SK-MEL-5 (cell line): ENCODE measurements at places on chromosomes 16 and 17. TPM values are rescaled to one million over a fixed set of nuclear protein-coding genes. Genes with fewer than 3 reads are reported as not detected.

DNA sequence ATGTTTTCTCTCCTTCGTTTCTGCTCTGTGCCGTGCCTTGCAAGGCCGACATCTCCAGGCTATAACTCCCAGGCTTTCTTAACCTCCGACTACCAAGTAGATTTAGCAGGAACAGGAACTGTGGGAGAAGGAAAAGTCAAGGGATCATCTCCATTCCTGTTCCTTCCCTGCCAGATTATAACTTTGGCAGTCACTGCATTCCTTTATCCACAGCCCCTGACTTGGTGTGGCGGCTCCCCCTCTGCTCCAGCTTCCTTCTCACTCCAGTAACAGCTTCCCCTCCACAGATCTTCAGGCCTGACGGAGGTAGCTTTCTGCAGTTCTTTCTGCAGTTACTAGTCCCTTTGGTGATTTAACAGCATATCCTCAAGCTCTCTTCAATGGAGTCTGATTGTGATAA, 234.6 kb upstream of the MON1B start:
- no peak for DNase-seq

Gene CLDN7
- not detected in 2 replicates for total RNA-seq

DNA sequence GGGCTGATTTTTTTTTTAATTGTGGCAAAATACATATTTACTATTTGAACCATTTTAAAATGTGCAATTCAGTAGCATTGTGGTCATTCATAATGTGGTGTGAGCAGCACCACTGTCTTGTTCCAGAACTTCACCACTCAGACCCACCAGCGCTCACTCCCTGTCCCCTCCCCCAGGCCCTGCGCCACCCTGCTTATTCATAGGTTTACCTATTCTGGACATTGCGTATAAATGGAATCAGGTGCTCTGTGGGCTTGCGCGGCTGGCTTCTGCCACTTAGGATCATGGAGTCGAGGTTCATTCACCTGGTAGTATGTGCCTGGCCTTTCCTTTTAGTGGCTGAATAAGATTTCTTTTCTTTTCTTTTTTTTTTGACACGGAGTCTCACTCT, 59.4 kb downstream of the NT5M start:
- DNase-seq, result no peak

DNA sequence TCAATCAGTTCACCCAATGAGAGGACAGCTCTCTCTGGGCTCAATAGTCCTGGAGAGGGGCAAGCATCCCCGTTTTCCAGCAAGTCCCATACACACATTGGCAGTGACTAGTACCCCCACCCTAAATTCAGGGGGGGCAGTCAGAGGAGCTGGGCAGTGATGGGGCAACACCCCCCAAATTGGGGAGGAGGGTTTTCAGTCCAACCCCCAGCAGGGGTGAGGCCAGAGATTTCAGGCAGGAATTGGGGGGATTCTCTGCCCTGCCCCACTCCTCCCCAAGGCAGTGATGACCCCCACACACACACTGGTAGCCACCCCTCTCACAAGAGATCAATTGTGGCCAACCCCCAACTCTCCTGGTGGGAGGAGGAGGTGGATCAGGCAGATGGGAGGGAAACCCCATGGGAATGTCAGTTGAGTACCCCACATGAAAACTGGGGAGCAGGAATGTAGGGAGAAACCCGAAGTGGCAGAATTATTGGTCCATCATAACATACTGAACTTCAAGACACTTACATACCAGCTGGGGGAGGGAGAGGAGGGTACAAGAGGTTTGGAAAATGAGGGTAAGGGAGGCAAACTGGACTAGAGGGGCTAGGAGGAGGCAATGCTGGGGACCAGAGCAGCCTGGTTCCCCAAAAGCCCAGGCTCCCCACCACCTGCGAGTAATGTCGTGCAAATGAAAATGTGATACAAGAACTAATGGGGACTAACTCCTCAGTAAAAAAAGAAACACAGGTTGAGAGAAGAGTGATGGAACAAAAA, 3.1 kb downstream of the VAMP2 start:
- no peak for DNase-seq

Gene ST6GALNAC2
- total RNA-seq, result 77.4 and 96.3 TPM in 2 replicates

- DNase-seq, result no peak
Measured at GRCh38 chr16:11602321-11602720, 15.6 kb upstream of the LITAF start.

GRCh38 chr17:74790161-74791058, 14.3 kb upstream of the NAT9 start:
- no peak for DNase-seq

Gene PDE6G
- 0.67 TPM in 1 of 2 replicates, not detected in the other for total RNA-seq

Gene RAB11FIP4
- total RNA-seq, result 48.8 and 50.4 TPM in 2 replicates

DNA sequence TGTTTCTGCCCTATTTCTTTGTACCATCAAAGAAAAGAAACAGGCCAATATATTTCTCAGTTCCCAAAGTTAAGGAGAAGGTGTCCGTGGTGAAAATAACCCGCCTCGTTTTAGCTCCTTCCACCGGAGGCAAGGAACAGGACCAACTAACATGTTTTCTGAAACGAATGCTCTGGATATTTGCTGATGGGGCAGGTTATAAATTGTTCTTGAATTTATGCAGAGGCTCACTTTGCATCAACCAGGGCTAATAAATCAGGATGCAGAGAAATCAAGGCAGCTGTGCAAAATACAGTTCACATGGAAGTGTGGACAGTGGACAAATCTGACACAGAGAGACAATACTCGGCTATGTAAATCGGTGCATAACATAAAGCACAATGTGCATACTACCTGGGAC, 189.8 kb downstream of the GRIN2A start:
- no peak for DNase-seq

Gene CFAP97D1
- 0.05 and 0.19 TPM in 2 replicates for total RNA-seq

DNA sequence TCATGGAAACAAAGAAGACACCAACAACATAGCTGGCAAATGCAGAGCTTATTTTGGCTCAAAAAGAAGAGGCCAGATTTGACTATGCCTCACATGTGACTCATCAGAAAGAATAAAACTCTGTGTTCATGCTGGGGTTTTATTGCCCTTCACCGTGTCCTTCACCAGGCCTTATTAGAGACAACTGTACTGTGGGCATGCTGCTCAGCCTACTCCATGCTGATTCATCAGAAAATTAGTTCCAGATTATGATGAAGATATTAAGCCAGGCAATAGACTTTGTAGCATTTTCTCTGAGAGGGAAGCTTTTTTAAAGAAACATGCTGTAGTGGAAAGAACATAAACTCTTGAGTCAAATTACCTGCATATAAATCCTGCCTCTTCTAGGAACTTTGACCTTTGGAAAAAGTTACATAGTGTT, 89.8 kb downstream of the CYB561 start:
- peak; percentile 84 for DNase-seq

- DNase-seq, result peak; percentile 38
Measured at GRCh38 chr17:63189082-63189481, 223.0 kb downstream of the TANC2 start.

- DNase-seq, result peak; percentile 79
Measured at GRCh38 chr17:50200457-50201275, 765 bp downstream of the COL1A1 start.

DNA sequence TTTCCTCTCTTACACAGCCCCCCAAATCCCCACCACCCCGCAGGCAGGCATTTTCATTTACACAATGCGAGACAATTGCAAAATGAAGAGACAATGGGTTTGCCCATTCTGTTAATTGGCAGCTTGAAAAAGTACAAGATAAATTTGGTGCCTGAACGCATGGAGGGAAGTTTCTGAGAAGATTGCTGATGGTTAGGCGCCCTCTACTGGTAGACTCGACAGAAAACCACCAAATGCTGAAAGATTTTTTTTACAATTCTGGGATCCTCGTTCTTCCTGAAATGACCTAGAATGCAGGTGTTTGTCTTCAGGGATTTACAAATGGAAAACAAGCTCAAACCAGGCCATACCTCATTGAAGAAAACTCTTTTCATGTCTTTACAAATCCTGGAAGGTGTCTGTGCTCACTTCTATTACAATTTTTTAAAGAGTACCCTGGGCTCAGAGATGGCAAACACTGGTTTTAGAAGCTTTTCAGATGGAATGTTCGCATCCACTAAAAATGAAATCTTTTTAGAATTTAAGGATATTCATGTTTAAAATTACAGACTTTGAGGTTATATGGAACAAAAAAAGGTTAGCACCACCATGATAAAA, 338.5 kb downstream of the PMP22 start:
- DNase-seq, result peak; percentile 67

Gene METTL23
- total RNA-seq, result 180 and 183 TPM in 2 replicates

Gene NPIPB13
- total RNA-seq, result 0.90 and 0.95 TPM in 2 replicates

GRCh38 chr17:33370401-33370800, 77.3 kb upstream of the ASIC2 start:
- no peak for DNase-seq

GRCh38 chr17:42669977-42670788, 6.6 kb downstream of the PLEKHH3 start:
- DNase-seq, result no peak

- no peak for DNase-seq
Measured at GRCh38 chr16:79077346-79077745, 523.2 kb downstream of the MAF start.

GRCh38 chr16:87648236-87648635, 45.9 kb downstream of the JPH3 start:
- peak; percentile 22 for DNase-seq

- no peak for DNase-seq
Measured at GRCh38 chr16:14658063-14658462, 25.3 kb downstream of the BFAR start.

DNA sequence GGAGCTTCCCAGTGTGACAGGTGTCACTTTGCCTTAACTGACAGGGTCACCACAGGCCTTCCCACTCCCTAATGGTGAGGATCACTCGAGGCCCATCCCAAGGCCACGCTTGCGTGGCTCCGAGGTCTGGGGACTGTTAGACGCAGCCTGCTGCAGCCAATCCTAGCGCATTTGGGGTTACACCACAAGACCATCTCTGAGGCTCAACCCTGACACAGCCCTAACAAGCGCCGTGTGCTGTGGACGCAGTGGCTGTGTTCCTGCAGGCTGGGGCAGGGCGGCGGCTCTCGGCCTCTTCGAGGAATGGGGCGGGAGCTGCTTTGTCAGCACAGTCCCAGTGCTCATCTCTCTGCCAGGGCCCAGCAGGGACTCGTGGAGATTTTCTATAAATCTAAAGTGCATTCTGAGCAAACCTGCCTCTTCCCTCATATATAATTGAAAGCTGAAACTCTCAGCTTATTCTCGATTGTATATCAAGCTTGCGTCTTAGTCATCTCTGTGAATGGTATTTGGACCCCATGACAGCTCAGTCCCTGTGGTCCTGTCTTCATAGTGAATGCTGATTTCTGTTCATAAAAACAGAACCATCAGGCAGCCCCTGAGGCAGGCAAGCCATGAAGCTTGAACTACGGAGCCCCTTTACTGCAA, 65.8 kb upstream of the CHMP6 start:
- DNase-seq, result no peak

DNA sequence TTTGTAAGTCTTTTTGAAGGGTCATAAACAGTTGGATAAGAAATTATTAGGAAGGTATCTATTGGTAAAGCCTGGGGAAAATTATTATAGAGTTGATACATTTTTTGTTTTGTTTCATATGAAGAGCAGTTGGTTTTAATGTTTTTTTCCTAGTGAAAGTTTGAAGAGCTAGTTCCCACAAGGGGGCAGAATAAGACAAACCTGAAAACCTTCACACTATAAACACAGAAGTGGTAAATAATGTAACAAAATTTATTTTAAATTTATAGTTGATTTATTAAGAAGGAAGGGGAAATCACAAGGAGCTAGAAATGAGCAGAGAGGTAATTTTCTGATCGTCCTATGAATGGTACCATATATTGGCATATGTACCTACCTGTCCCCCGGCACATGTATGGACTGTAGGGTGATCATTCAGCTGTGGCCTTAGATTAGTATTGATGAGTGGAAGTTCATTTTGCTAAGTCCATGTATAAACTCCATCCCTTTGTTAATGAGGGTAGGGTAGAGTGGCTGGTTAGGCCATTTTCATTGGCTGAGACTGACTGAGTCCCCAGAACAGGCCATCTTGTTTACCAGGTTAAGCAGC, 116.3 kb downstream of the TANC2 start:
- DNase-seq, result peak; percentile 68

Gene RGS11
- total RNA-seq, result 0.35 and 0.74 TPM in 2 replicates

GRCh38 chr16:21701271-21701670, 37.5 kb downstream of the OTOA start:
- DNase-seq, result no peak

Gene MGAT5B
- total RNA-seq, result 54.8 and 54.9 TPM in 2 replicates

Gene SHCBP1
- 19.5 and 19.6 TPM in 2 replicates for total RNA-seq

Gene CCL16
- not detected in 2 replicates for total RNA-seq

GRCh38 chr16:55370762-55371482, 46.9 kb downstream of the IRX6 start:
- DNase-seq, result no peak

- no peak for DNase-seq
Measured at GRCh38 chr17:8502126-8502525, 66.4 kb downstream of the NDEL1 start.

- peak; percentile 90 for DNase-seq
Measured at GRCh38 chr17:74368341-74369081, 1.2 kb downstream of the GPR142 start.

GRCh38 chr17:19247473-19247872, 10.3 kb downstream of the EPN2 start:
- DNase-seq, result no peak

Gene TP53TG3C
- total RNA-seq, result not detected in 2 replicates

DNA sequence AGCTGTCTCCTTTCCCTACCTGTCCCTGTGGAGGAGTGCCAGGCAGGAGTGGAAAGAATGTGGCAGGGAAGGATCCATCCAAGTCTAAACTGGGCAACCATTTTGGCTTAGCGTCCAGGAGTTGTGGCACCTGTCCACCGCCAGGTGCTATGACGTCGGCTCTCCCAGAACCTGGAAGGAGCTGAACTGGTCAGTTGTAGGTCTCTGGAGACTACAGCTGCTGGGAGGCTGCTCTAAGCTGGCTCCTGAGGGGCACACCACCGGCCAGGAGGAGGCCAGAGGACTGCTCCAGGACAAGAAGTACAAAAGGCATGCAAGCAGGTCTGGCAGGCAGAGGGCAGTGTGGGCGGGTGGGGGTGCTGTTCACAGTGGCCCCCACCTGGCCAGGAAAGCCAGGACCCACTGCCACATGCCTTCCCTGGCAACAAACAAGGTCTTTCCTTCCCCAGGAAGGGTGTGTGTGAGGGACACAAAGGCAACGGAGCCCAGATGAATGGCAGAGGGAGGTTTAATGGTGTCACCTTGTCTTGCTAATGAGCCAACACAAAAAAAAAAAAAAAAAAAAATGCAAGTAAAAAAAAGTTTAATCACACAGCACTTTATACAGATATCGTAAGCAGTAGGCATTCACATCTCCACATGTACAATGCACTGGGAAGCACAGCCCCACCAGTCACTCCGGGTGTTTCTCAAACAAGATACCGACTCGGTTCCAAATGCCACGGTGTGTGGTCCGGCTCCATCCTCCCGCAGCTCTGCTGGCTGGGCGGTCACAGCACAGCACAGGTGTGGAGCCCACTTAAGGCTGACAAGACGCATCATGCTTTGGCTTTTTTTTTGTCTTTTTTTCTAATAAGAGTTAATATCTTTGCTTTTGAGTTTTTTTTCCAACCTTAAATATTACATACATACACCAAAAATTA, 4.8 kb downstream of the SPHK1 start:
- DNase-seq, result no peak

Gene MYH2
- not detected in 2 replicates for total RNA-seq

- DNase-seq, result peak; percentile 40
Measured at GRCh38 chr17:9959377-9959981, 54.4 kb upstream of the RCVRN start.
